ENCODE measurements at places on chromosomes 4 and X. TPM values are rescaled to one million over a fixed set of nuclear protein-coding genes. Genes with fewer than 3 reads are reported as not detected.

HELQ gene
- total RNA-seq, result 8.2 TPM

EGFL6 gene
- total RNA-seq, result not detected

SMIM31 gene
- not detected for total RNA-seq

MSX1 gene
- total RNA-seq, result 0.87 TPM

CORIN gene
- 0.20 TPM for total RNA-seq

GRCh38 chr4:75327804-75328512 is 186.2 kb downstream of the RCHY1 start:
- no peaks in the 10 kb centered on the region for H3K4me1 ChIP-seq
- no peak for DNase-seq
- no peaks in the 10 kb centered on the region for H3K27me3 ChIP-seq
- H3K27ac ChIP-seq, result no peak overlapping the region

DNA sequence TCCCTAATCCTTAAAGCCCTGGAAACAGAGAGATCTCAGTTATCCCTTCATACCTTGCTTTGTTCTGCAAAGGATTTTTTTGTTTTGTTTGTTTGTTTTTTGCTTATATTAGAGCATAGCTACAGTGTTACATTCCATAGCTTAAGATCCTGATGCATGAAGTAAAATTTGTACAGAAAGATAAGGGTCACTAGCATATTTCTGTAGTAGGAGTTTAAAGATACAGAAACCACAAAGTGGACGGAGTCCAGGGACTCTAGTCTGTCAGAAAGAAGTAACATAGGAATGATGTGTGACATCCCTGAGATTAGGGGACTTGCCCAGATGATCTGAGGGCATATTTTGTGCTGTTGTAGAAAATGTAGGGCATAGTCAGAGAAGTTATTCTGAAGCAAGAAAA is 151.9 kb upstream of the PLAC1 start:
- H3K4me3 ChIP-seq, result no peak overlapping the region
- H3K36me3 ChIP-seq, result no peaks in the 10 kb centered on the region
- no peak for DNase-seq
- H3K4me1 ChIP-seq, result peaks cover 8% of the 10 kb centered on the region

- no peaks in the 10 kb centered on the region for H3K27me3 ChIP-seq
- H3K4me1 ChIP-seq, result no peaks in the 10 kb centered on the region
- H3K27ac ChIP-seq, result no peak overlapping the region
- H3K36me3 ChIP-seq, result no peaks in the 10 kb centered on the region
Observed at GRCh38 chr4:78638337-78639172, 87.0 kb downstream of the ANXA3 start.

DNA sequence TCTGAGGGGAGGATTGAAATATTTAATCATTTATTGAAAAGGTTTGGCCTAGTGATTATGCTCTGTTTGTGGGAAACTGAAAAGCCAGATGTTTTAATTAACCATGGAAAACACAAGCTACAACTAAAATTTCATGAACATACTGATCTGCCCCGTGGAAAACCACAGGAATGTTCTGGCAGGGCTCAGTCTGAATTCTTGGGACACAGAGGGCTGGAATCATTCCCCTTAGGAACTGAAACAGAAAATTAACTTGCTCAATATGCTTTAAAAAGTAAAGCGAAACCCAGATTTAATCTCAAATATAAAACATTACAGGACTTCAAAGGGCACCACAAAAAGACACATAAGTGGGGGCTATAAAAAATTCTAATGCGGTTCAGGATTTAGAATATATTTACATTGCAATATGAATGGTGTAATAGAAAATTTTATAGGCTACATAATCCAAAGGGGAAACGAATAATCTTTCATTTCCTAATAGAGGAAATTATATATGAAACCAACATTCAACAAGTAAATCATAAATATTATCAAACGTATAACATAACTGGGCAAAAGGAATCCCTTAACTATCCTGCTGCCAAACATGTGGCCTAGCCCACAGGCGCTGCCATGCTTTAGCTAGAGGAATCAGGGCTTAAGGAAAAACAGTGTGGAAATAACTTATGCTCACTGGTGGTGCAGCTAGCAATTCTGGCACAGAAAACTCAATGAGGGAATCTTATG is 70.9 kb downstream of the APBB2 start:
- peaks cover 10% of the 10 kb centered on the region for H3K36me3 ChIP-seq
- peak; percentile 97 for DNase-seq
- no peak overlapping the region for H3K4me3 ChIP-seq
- H3K27ac ChIP-seq, result peak overlapping the region; percentile 90
- no peaks in the 10 kb centered on the region for H3K27me3 ChIP-seq

DNA sequence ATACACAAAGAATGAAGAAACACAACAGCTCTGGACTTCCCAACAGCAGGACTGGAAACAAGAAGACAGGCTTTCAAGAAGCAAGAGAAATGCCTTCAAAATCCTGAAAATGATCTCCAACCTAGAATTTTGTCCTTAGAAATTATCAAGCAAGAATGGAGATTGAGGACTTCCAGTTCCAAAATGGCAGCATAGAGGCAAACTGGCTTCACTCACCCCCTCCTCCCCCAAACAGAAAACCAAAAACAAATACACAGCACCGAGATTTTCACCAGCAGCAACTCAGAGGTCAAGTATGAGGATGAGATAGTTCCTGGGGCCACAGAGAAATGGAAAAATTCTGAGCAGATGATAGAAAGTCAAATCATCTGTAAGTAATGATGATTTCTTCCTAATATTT is 40.5 kb upstream of the LRBA start:
- no peaks in the 10 kb centered on the region for H3K4me1 ChIP-seq
- H3K4me3 ChIP-seq, result no peak overlapping the region
- no peaks in the 10 kb centered on the region for H3K36me3 ChIP-seq
- no peak overlapping the region for H3K27ac ChIP-seq
- no peak for DNase-seq

GRCh38 chr4:107299646-107300045 is 263.5 kb upstream of the DKK2 start:
- DNase-seq, result peak; percentile 79
- H3K36me3 ChIP-seq, result no peaks in the 10 kb centered on the region
- no peak overlapping the region for H3K27ac ChIP-seq
- no peaks in the 10 kb centered on the region for H3K27me3 ChIP-seq

DNA sequence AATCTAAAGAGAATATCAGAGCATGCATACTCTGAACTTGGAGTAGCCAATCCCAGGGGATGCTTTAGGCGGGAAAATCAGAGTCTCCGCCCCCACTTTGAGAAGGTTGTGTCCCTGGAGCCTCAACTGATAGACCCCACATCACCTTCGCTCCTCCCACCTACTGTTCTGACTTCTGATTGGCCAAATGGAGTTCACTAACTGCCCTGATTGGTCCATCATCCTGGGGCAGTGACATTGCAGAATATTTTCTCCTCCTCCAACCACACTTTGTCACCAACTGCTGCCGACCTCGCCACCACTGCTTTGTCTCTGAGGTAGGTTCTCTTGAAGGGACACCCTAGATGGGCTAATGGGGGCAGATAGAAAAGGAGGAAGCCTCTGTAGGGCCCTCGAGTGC is 22.7 kb upstream of the SPACA5B start:
- H3K27me3 ChIP-seq, result no peaks in the 10 kb centered on the region
- H3K27ac ChIP-seq, result no peak overlapping the region
- no peak overlapping the region for H3K4me3 ChIP-seq
- DNase-seq, result no peak
- no peaks in the 10 kb centered on the region for H3K36me3 ChIP-seq

DNA sequence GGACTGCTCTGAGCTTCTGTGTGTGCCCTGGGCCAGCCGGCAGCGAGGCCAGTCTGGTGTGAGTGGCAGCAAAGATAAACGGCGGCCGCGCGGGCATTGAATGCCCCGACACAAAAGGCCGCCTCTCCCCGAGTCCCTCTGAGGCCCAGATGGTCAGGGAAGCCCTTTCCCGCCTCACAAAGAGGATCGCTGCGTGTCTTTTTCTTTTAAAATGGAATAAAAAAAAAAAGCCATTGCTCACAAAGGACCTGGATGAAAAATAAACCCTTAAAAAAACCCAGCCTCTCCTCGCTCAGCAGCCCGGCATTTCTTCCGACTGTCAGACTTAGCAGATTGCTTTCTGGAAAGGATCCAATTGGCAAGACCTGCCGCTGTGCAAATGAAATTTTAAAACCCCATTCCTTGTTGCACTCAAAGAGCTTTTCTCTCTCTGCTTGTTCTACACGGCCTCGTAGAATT is 578.7 kb downstream of the BCOR start:
- H3K4me1 ChIP-seq, result peaks cover 5% of the 10 kb centered on the region
- no peak overlapping the region for H3K4me3 ChIP-seq
- no peaks in the 10 kb centered on the region for H3K36me3 ChIP-seq
- H3K27ac ChIP-seq, result no peak overlapping the region
- no peaks in the 10 kb centered on the region for H3K27me3 ChIP-seq

DNA sequence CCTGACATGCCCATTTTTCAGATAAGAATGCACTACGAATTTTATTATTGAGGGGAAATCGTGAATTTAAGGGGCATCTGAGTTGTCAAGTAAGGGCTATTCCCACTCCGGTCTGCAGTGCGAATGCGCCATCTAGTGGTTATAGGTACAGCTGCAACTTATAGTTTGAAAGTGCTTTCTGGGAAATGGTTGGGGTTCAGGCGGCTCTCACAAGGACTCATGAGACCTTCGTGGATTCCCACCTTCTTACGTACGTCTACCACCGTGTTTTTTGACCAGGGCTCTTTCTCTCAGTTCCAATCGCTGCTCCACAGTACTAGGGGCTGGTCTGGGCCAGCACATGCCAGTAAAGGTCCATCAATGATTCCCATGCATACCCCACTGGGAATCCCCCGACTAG is 12.3 kb downstream of the MSL3 start:
- H3K4me3 ChIP-seq, result no peak overlapping the region
- peak; percentile 25 for DNase-seq
- H3K4me1 ChIP-seq, result no peaks in the 10 kb centered on the region
- no peaks in the 10 kb centered on the region for H3K27me3 ChIP-seq

- H3K4me1 ChIP-seq, result peaks cover 4% of the 10 kb centered on the region
- H3K27me3 ChIP-seq, result peaks cover 5% of the 10 kb centered on the region
- no peak overlapping the region for H3K27ac ChIP-seq
- H3K36me3 ChIP-seq, result no peaks in the 10 kb centered on the region
Observed at GRCh38 chrX:39613482-39613995, 484.2 kb downstream of the BCOR start.

DNA sequence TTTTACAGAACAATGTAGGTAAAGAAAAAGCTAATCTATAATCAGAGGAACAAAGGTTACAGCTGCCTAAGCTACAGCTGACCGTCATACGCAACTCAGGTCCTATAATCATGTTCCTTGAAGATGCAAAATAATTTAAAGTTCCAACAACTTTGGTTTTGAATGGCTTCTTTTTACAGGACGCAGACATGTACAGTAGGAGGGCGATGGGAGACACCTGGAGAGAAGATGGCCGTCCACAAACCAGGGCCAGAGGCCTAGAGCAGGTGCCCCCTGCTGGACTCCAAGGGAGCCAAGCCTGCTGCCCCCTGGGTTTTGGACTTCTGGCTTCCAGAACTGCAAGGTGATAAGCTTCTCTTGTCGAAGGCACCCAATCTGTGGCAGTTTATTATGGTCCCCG is 10.6 kb downstream of the HGFAC start:
- H3K4me1 ChIP-seq, result peaks cover 9% of the 10 kb centered on the region
- no peaks in the 10 kb centered on the region for H3K36me3 ChIP-seq
- no peak overlapping the region for H3K4me3 ChIP-seq
- H3K27ac ChIP-seq, result no peak overlapping the region
- no peak for DNase-seq
- H3K27me3 ChIP-seq, result no peaks in the 10 kb centered on the region

- H3K36me3 ChIP-seq, result no peaks in the 10 kb centered on the region
- no peaks in the 10 kb centered on the region for H3K27me3 ChIP-seq
- DNase-seq, result peak; percentile 11
- no peak overlapping the region for H3K27ac ChIP-seq
- peaks cover 4% of the 10 kb centered on the region for H3K4me1 ChIP-seq
Observed at GRCh38 chr4:42331914-42332368, 65.3 kb upstream of the SHISA3 start.

DNA sequence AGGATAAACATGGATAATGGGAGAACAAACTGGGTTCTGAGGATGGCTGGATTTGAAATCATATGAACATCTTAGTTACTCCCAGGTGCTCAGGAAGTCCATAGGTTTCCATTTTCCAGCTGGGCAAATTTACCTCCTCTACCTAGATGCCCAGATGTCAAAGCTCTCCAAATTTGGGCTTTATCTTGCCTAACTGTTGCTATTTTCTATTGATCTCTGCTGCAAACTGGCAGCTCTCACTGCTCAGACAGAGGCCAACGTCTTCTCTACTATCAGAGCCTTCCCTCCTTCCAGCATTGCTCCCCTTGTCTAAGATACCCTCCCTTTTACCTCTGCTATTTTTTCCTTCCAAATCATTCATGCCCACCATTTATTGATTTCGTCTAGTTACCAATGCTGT is 62.1 kb downstream of the LDB2 start:
- no peaks in the 10 kb centered on the region for H3K27me3 ChIP-seq
- DNase-seq, result no peak
- H3K4me3 ChIP-seq, result no peak overlapping the region
- H3K36me3 ChIP-seq, result no peaks in the 10 kb centered on the region
- H3K4me1 ChIP-seq, result no peaks in the 10 kb centered on the region

- H3K4me1 ChIP-seq, result peaks cover 4% of the 10 kb centered on the region
- H3K36me3 ChIP-seq, result no peaks in the 10 kb centered on the region
- peak; percentile 52 for DNase-seq
- H3K27ac ChIP-seq, result no peak overlapping the region
- no peak overlapping the region for H3K4me3 ChIP-seq
Observed at GRCh38 chrX:24259544-24260240, 54.2 kb downstream of the SUPT20HL2 start.

- H3K36me3 ChIP-seq, result no peaks in the 10 kb centered on the region
- DNase-seq, result no peak
- no peak overlapping the region for H3K27ac ChIP-seq
- no peaks in the 10 kb centered on the region for H3K27me3 ChIP-seq
- H3K4me1 ChIP-seq, result no peaks in the 10 kb centered on the region
Observed at GRCh38 chr4:140343303-140343702, 30.1 kb upstream of the SCOC start.

- H3K36me3 ChIP-seq, result no peaks in the 10 kb centered on the region
- no peaks in the 10 kb centered on the region for H3K27me3 ChIP-seq
- DNase-seq, result no peak
- H3K27ac ChIP-seq, result no peak overlapping the region
Observed at GRCh38 chr4:172050911-172051310, 237.7 kb downstream of the GALNTL6 start.

DNA sequence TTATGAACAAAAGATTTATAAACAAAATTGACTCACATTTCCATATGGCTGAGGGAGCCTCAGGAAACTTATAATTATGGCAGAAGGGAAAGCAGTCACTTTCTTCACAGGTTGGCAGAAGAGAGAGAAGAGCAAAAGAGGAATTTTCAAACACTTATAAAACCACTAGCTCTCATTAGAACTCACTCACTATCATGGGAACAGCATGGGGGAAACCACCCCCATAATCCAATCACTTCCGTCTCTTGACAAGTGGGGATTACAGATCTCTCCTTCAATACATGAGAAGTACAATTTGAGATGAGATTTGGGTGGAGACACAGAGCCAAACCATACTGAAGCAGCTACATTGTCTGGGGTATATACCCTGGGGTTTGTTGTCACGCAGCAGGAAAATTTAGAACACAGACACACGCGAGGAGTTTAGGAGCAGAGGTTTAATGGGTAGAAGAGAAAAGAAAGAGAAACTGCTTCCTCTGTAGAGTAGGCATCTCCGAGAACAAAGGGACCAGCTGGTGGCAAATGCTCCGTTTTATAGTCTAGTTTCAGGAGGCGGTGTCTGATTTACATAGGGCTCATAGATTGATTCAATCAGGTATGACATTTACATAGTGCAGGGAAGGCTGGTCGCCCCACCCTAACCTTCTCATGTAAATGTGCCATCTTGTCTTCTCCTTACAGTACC is 2277.7 kb upstream of the AGA start:
- no peaks in the 10 kb centered on the region for H3K36me3 ChIP-seq
- H3K4me1 ChIP-seq, result no peaks in the 10 kb centered on the region
